CD4-positive, alpha-beta T cell treated with Interleukin-17A for 1 hour (primary cell): ENCODE measurements at places on chromosomes 2 and 18.

DNA sequence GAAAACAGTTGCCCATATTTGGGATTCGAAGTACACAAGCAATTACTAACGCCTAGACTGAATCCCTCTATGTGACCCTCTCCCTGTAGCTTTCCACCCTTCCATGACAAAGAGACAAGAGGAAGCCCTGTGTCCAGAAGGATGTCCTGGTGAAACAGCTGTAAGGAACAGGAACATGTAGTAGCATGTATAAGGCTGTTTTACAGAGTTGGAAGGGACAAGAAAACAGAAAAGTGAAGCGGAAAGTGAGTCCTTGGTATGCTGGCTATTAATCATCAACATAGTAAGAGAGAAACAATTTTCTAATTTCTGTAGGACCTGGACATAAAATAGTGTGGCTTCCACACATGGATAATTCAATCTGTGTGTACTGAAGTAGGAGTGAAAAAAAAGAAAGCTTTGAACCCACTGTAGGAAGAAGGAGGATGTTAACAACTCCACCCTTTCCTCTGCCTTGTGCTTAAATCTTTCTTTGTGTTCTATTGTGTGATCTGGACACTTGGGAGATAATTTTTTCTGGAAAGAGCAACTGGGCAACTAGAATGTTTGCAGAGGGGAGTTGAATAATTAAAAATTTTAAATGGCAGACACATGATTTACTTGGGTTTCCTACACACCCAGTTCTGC lies 162.3 kb upstream of the ZSWIM2 start:
- DNase-seq: no peak

GRCh38 chr2:187936228-187936627 lies 355.4 kb upstream of the GULP1 start:
- no peak for DNase-seq

DNA sequence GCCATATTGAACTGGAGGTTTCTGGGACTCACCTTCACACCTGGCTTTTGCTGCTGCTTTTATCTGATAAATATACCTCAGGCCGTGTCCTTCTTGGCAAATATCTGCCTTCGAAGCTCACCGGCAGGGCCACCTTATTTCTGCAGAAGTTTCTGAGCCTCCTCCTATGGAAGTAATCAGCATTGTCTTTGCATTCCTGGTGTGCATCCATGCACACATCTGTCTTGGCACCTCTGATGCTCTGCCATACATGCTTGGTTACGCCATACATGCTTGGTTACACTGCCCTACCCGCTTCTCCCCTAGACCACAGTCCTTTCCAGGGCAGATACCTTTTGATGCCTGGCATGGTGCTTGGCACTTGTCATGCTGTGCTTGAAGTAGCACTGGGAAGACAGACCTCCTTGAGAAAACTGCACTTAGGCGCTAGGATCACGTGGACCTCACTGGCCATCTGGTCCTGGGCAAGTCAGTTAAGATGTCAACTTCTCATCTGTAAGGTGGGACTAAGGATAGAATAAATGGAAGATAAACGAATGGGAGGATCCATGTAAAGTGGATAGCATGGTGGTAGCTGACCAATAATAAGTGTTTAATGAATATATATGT lies 66.8 kb downstream of the ZNF236 start:
- no peak for DNase-seq

DNA sequence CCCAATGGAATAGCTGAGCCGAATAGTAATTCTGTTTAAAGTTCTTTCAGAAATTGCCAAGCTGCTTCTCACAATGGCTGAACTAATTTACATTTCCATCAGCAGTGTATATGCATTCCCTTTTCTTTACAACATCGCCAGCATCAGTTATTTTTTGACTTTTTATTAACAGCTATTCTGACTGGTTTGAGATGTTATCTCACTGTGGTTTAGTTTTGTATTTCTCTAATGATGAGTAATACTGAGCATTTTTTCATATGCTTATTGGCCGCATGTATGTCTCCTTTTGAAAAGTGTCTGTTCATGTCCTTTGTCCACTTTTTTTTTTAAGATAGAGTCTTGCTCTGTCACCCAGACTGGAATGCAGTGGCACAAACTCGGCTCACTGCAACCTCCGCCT lies 100.7 kb downstream of the C2orf74 start:
- no peak for DNase-seq

DNA sequence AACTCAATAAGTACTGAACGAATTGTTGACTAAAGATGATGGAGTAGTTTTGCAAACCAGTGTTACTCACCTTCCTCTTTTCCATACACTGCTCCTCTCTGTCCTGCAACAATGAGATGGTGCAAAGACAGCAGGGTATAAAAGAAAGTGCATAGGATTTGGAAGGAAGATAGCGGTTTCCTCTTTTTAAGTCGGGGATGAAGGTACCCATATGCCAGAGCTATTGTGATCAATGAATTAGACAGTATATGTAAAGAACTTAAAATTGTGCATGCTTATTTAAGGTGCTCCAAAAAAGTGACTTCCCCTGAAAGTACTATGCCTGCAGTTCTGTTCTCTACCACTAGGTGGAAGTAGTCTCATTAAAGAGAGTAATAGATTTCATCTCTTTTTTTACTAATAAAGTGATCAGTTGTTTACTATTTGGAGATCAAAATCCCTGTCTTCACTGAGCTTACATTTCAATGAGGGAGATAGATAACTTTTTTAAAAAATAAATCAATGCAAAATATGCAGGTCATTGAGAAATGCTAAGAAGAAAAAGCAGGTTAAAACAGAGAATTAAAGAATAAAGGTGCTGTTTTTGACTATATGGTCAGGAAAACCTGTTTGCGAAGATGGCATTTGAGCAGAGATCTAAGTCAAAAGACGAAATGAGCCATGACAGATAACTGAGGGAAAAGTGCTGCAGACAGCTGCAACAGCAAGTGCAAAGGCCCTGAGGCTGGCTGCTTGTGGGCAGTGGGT lies 339.7 kb upstream of the SLC14A2 start:
- peak; percentile 26 for DNase-seq

GRCh38 chr2:239919774-239920692 lies 105.1 kb downstream of the NDUFA10 start:
- no peak for DNase-seq

- no peak for DNase-seq
Observed at GRCh38 chr18:76188097-76188496, 306.9 kb downstream of the ZNF516 start.

DNA sequence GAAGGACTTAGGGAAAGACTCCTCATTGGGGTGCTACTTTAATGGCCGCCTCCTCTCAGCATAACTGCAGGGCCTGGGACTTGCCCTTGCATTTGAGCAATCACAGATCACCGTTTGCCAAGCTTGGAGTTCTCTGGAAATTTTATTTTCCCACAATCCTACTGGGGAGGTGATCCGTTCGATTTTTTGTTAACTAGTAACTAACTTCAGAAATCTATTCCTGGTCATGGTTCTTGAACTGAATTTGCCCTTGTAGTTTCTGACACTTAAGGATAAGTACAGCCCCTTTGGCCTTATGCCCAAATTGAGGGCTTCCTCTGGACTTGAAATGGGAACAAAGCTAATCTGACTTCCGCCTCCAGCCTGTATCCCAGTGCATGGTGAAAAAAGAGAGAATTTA lies 60.5 kb upstream of the ST3GAL5 start:
- DNase-seq: no peak

DNA sequence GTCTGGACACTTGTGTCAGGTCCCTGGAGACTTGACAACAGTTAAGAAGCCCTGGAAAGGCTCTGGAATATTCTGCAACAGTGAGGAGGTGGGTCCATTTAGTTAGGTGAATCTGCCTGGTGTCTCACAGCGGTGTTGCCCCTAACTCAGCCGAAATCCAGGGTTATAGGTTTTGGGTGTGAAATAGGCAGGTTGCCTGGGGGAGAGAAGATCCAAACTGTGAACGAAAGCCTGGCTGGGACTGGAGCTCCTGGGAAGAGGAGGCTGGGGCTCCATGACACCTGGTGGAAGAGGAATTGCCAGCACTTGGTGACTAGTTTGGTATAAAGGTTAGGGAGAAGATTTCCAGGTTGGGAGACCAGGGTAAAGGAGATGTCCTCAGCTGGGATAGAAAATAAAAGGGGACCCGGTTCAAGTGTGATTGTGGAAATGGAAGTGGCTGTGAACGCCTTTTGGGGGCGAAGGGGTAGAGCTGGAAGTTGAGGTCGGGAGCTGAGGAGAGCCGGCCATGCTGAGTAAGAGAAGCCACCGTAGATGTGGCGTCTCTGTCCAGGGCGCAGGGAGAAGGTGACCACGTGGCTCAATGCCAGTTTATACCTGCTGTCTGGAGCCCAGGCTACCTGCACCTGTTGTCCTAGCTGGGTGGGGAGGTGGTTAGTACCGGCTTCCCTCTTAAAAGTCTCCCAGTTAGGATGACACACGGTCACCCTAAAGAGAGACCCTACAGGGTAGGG lies 3.0 kb upstream of the GAREM2 start:
- DNase-seq: no peak

DNA sequence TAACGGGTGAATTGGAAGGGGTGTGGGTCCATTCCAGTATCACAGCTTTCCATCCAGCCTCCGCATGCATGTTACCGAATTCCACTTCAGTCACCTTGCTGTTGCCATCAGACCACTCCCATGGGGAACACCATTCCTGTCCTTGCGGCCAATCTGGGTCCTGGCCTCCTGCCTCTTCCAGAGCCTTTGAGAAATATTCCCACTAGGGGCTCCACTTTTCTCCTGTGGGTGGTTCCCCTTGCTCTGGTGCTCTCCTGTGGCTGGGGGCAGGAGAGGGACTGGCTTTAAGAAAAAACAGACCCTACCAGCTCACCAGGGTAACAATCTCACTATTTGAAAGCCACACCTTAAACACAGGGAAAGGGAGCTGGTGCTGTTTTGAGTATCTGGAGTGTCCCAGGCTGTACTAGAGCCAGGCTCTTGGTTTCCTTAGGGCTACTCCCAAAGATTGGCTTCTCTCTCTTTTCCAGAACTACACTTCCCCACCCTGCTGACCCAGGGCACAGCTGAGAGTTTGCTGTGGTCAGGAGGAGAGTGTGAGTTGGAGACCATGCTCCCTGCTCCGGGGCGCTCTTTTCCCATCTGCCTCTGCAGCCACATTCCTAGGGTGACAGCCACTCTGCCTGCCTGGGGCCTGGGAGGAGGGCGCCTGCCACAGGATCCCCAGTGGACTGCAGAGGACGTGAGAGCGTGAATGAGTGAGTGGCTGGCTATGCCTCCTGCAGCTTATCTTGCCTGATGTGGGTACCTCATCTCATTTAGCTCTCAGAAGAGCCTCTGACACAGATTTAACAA lies 460.8 kb upstream of the HS6ST1 start:
- no peak for DNase-seq
